Stimulated activated CD4-positive, alpha-beta T cell treated with anti-CD3 and anti-CD28 coated beads, Interleukin-15, amount 100 ng/mL, for 24 hours (primary cell): ENCODE measurements at places on chromosomes 4 and X.

GRCh38 chr4:37594099-37594498, 92.1 kb downstream of the RELL1 start:
- DNase-seq, result no peak

GRCh38 chrX:69761633-69762032, 145.7 kb downstream of the EDA start:
- no peak for DNase-seq

- no peak for DNase-seq
These were observed 33.4 kb downstream of the SEPTIN11 start for GRCh38 chr4:76982638-76983584.

- no peak for DNase-seq
These were observed 30.4 kb upstream of the UBE2NL start for GRCh38 chrX:143853488-143853887.

GRCh38 chr4:96166806-96167205, 326.9 kb downstream of the PDHA2 start:
- DNase-seq, result no peak
